Stimulated activated CD4-positive, alpha-beta T cell treated with anti-CD3 and anti-CD28 coated beads, Interleukin-2, amount 100 ng/mL, for 24 hours (primary cell): ENCODE measurements at places on chromosomes 7 and 10.

DNA sequence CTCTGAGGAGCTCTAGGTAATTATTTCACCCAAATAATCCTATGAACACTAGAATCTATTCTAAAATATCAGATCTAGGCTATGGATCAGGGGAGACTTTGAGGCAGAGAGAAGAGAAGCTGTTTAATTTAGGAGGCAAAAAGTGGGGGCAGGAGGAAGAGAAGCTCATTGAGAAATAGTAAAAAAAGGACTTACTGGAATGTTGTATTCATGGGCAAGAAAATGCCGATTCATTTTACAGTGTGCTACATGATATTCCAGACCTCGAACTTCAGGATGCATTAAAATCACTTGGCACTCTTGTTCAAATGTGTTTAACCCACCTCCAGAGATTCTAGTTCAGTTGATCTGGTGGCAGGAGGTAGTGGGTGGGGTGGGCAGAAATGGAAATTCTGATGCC lies 109.5 kb upstream of the ITGB1 start:
- DNase-seq, result no peak

DNA sequence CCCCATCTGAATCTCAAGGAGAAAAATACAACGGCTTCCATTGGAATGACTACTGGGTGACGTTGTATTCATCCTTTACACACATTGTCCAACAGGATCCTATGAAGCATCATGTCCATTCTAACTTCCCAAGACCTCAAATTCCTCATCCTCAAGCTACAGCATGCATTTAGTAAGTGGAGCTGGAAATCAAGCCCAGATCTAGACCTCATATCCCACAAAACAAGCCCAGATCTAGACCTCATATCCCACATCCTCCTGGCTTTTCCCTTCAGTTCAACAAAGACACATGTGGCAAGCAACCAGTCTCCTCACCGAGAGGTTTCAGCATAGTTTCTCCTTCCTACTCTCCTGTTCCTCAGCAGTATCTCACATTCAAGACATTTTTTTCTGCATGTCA lies 12.2 kb downstream of the IGF2BP3 start:
- DNase-seq, result no peak

DNA sequence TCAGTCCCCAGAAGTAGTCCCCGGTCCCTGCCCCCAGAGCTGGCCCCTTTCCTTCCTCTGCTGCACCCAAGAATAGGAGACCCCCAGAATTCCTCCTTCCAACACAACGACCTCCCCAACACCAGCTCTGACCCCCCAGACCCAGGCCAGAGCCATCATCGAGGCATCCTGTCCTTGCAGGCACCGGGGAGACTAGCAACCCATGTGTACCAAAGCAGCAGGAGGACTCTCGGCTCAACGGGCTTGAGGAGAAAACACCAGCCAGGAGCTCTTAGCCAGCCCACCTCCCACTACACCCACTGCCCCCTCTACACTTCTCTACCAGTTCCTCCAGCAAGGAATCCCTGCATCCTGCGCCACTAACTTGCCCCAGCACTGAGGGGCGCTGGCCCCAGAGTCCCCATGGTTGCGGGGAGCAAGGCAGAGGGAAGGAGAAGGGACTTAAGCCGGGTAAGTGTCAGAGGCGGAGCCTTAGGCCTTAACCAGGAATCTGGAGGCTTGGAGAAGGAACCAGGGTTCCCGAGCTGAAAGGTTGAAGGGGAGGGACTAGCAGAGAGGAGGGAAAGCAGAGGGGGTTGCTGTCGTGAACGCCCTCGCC lies 3.9 kb downstream of the GRID1 start:
- no peak for DNase-seq

GRCh38 chr10:112700215-112700671 lies 249.8 kb upstream of the TCF7L2 start:
- DNase-seq, result no peak

- no peak for DNase-seq
Observed at GRCh38 chr7:154844499-154844898, 158.4 kb downstream of the PAXIP1 start.

DNA sequence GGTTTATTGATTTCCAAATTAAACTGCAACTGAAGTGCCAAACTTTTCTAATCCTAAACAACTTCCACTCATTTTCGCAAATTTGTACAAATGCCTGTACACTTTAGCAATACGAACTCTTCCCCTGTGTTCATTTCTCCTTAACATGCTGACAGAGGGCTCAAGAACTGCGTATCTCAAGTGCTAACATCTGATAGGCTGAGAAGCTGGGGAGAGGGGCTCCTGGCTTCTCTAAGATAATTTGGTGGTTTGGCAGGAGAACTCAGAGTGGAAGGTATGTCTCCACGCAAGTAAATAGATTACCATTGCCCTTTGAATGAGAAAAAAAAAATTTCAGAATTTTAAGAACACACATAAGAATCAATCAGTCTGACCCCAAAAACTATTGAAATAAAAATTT lies 53.3 kb upstream of the ANLN start:
- no peak for DNase-seq

GRCh38 chr10:52410916-52411315 lies 96.8 kb downstream of the DKK1 start:
- DNase-seq, result no peak

- DNase-seq, result no peak
Observed at GRCh38 chr7:157037635-157038034, 27.2 kb upstream of the MNX1 start.

DNA sequence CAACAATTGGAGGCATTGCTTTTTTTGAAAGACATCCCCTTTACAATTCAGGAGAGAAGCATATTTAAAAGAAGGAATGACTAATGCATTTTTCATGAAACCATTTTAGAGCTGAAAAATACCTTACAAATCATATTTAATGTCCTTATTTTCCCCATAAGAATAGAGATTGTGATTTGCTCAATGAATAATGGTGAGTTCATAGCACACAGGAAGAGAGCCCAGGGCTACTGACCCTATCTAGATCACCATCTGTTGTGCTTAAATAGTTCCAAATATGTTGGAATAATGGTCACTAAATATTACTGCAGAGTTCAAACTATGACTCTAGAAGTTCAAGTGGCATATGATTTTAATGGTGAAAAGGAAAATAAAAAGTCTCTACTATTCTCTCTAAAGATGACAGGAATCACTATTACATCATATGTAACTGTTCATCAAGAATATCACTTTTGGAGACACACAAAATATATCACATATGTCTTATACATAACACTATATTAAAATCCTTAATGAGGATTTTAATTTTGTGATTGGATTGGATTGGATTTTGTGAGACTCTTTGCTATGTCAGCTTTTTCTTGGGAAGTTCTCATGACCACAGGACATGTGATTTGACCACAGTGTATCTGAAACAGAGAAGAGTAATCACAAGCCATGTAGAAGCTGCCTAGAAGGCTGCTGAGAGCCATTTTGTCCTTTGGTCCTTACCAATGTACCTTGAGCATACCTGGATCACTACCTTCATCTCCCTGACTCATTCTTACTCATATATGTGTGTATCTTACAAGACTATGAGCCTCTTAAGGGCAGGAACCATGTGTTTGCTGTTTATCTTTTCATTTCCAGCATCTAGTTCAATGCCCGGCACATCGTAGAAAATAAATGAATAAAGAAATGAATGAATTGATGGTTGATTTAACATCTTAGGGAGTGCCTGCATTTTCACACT lies 26.4 kb downstream of the SLC16A9 start:
- no peak for DNase-seq

DNA sequence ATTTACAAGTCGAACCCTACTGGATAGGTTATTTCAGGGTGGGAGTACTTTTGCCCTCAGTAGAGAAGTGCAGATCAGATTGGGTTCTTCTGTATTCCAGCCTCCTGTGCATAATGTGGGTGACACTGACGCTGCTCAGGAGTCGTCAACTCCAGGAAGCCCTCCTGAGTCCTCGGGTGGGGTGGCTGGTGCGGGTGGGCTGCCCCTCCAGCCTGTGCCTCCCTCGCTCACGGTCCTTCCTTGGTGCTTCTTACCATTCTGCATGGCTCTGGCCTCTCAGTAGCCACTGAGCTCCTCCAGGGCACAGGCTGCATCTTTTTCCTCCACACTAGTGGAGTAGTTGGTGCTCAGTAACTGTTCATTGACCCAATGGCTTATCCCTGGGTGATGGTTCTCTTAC lies 4.3 kb downstream of the CDH23 start:
- DNase-seq, result no peak

DNA sequence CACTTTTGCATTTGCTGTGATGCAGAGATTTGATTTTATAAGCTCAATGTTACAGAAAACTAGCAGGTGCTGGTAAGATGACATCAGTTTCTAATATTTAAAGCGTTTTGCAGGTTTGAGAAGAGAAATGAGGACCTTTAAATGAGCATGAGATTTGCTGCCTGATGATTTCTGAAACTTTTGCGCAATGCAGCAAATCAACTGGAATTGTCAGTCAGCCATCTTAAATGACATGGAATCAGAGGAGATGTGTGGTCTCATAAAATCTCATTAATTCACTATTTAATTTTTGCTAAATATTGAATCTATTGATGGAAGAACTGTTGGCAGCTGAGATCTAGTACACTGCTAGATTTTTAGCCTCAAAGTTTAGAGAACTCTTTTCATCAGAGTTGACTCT lies 3.9 kb downstream of the RBM17 start:
- no peak for DNase-seq
